ENCODE measurements at places on chromosomes 6 and 20. TPM values are rescaled to one million over a fixed set of nuclear protein-coding genes. Genes with fewer than 3 reads are reported as not detected.

CD24 gene
- total RNA-seq: 8.0 TPM

OTOR gene
- total RNA-seq: not detected

DNA sequence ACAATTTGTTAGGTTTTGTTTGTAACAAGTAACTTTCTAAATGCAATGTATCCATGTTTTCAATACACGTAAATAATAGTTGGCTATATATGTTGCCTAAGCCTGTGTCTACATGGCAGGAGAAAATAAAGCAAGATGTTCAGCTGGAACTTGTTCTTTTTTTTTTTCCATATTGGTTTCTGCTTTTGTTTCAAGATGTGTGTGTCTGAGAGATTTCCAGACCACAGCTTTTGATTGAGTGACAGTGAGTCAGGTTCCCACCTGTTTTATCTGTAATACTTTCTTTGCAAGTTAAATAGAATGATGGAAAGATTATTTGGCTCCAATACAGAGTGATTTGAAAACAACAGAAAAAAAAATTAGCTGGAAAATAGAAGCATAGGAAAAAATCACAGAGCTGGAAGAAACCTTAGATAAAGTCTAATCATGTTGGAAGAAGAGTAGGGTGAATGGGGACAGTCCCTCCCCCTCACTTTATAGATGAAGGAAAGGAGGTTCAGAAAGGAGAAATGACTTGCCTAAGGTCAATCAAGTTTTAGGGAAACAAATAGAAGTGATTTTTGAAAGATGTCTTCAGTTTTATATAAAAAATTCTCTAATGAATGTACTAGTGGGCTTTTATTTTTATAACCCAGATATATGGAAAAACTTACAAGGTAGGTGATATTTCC lies 150.9 kb upstream of the STMND1 start:
- no peak for DNase-seq

GRCh38 chr6:136890194-136890839 lies 31.8 kb upstream of the SLC35D3 start:
- no peak for DNase-seq

DNA sequence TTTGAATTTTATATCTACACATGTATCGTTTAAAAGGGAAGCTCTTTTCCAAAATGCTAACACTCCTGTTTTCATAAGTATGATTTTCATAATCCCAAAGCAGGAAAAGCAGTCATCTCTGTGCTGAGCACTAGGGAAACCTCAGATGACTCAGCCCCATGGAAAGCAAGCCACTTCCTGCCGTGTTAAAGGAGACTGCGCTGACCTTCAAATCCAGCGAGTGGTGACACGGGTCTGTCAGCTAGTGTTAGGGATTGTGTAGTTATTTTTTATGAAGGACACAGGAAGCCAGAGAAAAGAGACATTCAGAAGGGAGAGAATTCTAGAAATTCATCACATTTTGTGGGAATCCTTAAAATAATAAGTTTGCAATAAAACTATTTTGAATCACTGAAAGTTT lies 57.0 kb upstream of the CD93 start:
- DNase-seq: no peak

DNA sequence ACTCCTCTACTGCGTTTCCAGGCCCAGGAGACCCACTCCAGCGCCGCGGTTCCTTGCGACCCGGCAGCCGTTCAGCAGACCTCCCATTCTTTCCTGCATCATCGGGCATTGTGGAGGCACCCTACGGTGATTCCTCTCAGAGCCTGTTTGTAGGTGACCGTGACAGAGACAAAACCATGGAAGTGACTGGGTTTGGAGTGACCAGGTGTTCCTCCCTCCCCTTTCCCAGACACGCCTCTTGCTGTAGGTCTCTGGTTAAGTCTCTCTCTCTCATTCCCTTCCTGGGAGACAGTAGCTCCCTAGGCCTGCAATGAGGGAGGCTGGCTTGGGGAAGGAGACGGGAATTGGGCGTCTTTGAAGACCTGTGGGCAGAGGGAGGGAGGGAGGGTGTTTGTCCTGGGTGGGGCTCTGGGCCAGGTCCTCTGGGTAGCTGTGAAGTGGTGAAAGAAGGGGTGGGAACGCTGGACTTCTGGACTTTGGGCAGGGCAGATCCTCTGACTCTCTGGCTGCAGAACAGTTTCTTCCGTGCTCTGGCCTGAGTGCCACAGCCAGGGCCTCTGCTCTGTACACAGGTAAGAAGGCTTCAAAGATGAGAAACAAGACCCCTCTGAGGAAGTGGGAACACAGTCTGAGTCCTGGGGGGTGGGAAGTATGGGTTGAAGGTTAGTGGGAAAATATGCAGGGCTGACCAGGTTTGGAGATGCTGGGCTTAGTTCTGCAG lies 763 bp downstream of the KLC4 start:
- DNase-seq: no peak

DNA sequence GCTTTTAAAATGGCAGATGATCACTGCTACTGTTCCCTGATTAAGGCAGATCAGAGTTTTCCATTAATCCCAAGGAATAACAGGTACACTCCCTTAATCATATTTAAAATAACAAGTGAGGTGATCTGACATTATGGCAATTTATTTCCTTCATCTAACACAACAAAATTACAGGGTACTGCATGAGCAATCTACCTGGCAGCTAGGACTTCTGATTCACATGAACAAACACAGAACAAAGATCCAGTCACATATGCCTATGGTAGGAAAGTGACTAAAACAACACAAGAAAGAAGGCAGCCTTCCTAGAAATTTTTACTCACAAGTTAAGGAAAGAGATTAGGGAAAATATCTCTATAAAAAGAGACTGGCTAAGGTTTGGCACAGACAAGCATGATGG lies 33.2 kb downstream of the MAP7 start:
- no peak for DNase-seq

Measured in aorta (tissue), 5 donors.